Calu3 (cell line): ENCODE measurements at places on chromosomes 11 and 22. TPM values are rescaled to one million over a fixed set of nuclear protein-coding genes. Genes with fewer than 3 reads are reported as not detected.

MOV10L1 gene
- total RNA-seq, result not detected in 2 replicates

DNA sequence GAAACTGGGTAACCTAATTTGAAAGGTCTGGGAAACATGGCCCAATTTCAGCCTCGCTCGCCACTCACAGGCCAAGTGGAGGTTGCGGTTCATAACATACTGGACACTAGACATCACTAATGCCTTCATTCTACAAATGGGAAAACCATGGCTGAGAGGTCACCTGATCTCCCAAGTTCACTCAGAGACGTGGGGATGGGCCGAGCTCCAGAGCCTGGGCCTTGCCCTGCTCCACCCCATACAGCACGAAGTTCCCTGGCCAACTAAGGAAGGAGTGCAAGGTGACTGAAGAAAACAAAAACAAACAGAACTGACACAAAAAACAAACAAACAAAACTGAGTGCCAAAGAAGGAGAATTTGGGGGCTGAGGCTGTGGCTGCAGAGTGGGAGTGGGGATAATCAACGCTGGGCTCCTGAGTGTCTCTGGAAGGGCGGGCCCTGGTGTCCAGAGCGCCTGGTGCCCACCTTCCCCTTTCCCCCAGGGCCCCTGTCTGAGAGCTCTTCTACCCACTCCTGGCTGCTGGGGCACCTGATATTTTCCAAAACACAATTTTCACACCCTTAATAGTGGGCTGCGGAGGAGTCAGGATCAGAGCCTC is 46.5 kb upstream of the ADA2 start:
- DNase-seq, result no peak
- peaks cover 50% of the 10 kb centered on the region for H3K27me3 ChIP-seq
- H3K36me3 ChIP-seq, result no peaks in the 10 kb centered on the region
- H3K27ac ChIP-seq, result no peak overlapping the region
- H3K4me1 ChIP-seq, result peaks cover 7% of the 10 kb centered on the region

DNA sequence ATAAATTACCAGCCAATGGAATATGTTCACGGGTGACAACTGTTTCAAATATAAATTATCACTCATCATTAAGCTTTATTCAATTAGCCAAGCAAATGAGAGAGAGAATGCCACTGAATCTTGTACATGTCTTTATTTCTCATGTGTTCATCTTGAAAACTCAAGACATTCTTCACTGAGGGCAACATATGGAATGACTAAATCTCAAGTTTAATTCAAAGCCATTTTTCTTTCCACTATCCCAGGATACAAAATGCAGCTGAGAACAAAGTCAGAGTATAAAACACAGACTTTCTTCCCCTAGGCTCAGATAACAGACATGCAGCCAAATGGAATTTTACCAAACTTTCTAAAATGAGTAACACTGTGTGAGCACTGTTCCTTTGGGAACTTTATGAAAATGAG is 12.1 kb upstream of the BBOX1 start:
- no peak overlapping the region for H3K27ac ChIP-seq
- H3K27me3 ChIP-seq, result no peaks in the 10 kb centered on the region
- H3K4me1 ChIP-seq, result no peaks in the 10 kb centered on the region
- no peak for DNase-seq

- no peaks in the 10 kb centered on the region for H3K36me3 ChIP-seq
- H3K27me3 ChIP-seq, result no peaks in the 10 kb centered on the region
- H3K4me1 ChIP-seq, result no peaks in the 10 kb centered on the region
Observed at GRCh38 chr11:132692891-132693290, 839.4 kb downstream of the OPCML start.

SLC1A2 gene
- 0.37 and 0.40 TPM in 2 replicates for total RNA-seq

DNA sequence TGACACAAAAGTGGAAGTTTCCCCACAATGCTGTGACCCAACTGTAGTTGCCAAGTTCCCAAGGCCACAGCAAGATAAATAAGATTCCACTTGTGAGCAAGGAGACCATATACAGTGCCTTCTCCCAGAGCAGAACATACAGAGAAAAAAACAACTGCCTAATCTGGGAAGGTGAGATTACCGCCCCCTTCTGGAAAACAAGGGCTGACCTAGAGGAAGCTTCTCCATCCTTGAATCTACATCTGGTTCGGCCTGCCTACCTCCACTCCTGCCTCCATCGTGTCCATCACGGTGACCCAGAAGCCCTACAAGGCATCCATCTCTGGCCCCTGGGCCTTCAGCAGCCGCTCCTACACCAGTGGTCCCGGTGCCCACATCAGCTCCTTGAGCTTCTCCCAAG is 6.1 kb upstream of the RNASEH2C start:
- H3K4me1 ChIP-seq, result no peaks in the 10 kb centered on the region
- no peak overlapping the region for H3K27ac ChIP-seq
- H3K27me3 ChIP-seq, result peaks cover 12% of the 10 kb centered on the region
- no peak overlapping the region for H3K4me3 ChIP-seq
- no peaks in the 10 kb centered on the region for H3K36me3 ChIP-seq
- DNase-seq, result no peak

- no peaks in the 10 kb centered on the region for H3K27me3 ChIP-seq
- peaks cover 18% of the 10 kb centered on the region for H3K4me1 ChIP-seq
- H3K36me3 ChIP-seq, result no peaks in the 10 kb centered on the region
- DNase-seq, result no peak
Observed at GRCh38 chr11:23789200-23789853, 707.5 kb upstream of the LUZP2 start.

GRCh38 chr11:27871056-27871455 is 170.8 kb upstream of the BDNF start:
- H3K4me1 ChIP-seq, result peaks cover 7% of the 10 kb centered on the region
- H3K27ac ChIP-seq, result no peak overlapping the region
- H3K4me3 ChIP-seq, result no peak overlapping the region
- no peak for DNase-seq

GRCh38 chr22:42134100-42135020 is 3.8 kb upstream of the CYP2D6 start:
- peaks cover 8% of the 10 kb centered on the region for H3K4me1 ChIP-seq
- no peaks in the 10 kb centered on the region for H3K27me3 ChIP-seq
- H3K4me3 ChIP-seq, result no peak overlapping the region
- DNase-seq, result no peak
- no peak overlapping the region for H3K27ac ChIP-seq

GRM5 gene
- 8.3 and 9.2 TPM in 2 replicates for total RNA-seq

GAS2L1 gene
- 16.6 and 16.9 TPM in 2 replicates for total RNA-seq

GRCh38 chr11:96338910-96339705 is 3.9 kb downstream of the MAML2 start:
- DNase-seq, result no peak
- H3K27me3 ChIP-seq, result no peaks in the 10 kb centered on the region
- peak overlapping the region; percentile 70 for H3K27ac ChIP-seq
- H3K36me3 ChIP-seq, result peaks cover 49% of the 10 kb centered on the region

MUC5AC gene
- total RNA-seq, result 51.2 and 145 TPM in 2 replicates

GRCh38 chr11:112778091-112778876 is 182.9 kb upstream of the NCAM1 start:
- no peaks in the 10 kb centered on the region for H3K36me3 ChIP-seq
- no peak overlapping the region for H3K27ac ChIP-seq
- H3K4me1 ChIP-seq, result peaks cover 18% of the 10 kb centered on the region
- H3K27me3 ChIP-seq, result no peaks in the 10 kb centered on the region
- H3K4me3 ChIP-seq, result no peak overlapping the region

DNA sequence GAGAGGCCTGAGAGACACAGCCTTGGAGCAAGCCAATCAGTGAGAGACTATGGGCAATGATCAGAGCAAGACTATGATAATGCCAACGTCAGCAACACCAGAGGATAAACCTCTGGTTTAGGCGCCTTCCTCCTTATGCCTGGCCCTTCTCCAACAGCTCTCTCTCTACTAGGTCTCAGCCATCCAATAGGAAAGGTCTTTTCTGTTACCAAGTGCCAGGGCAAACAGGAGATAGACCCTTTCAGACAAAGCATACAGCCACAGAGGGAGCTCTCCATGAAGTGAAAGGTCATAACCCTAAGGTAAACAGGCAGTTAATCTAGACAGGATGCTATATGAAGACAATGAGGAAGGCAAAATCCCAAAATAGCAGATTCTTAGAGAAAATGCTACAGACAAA is 9.5 kb downstream of the STK33 start:
- H3K27me3 ChIP-seq, result peaks cover 15% of the 10 kb centered on the region
- no peak overlapping the region for H3K27ac ChIP-seq
- no peaks in the 10 kb centered on the region for H3K36me3 ChIP-seq
- H3K4me3 ChIP-seq, result no peak overlapping the region

DNA sequence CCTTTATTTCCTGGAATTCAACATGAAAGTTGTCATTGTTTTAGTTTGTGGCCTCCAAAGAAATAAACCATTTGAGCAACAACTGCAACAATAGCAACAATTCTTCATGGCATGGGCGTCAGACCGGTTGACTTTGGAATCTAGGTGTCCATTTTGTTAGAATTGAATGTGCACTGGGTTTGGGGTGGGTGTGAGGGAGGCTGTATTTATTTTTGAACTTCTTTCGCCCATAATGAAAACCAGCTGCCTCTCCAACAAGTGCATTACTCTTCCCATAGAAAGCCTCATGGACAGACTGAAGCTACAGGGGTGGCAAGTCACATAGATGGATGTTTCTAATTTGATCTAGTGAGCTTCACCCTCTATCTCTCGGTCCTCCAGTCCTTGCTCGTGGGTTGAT is 85.4 kb downstream of the ADAMTS15 start:
- no peak overlapping the region for H3K4me3 ChIP-seq
- H3K27ac ChIP-seq, result no peak overlapping the region

- H3K4me1 ChIP-seq, result peaks cover 1% of the 10 kb centered on the region
- H3K36me3 ChIP-seq, result no peaks in the 10 kb centered on the region
- H3K4me3 ChIP-seq, result no peak overlapping the region
- H3K27ac ChIP-seq, result no peak overlapping the region
- DNase-seq, result no peak
Observed at GRCh38 chr11:111367411-111368284, 11.4 kb downstream of the POU2AF1 start.

APOBEC3F gene
- total RNA-seq, result 22.2 and 24.1 TPM in 2 replicates

GRCh38 chr11:25309818-25310217 is 813.0 kb downstream of the LUZP2 start:
- no peak overlapping the region for H3K4me3 ChIP-seq
- no peaks in the 10 kb centered on the region for H3K36me3 ChIP-seq

C11orf87 gene
- total RNA-seq, result not detected in 2 replicates

GRCh38 chr11:293271-293851 is 4.4 kb downstream of the PGGHG start:
- no peaks in the 10 kb centered on the region for H3K4me1 ChIP-seq
- peaks cover 10% of the 10 kb centered on the region for H3K36me3 ChIP-seq
- no peak overlapping the region for H3K27ac ChIP-seq

GUCD1 gene
- 130 and 149 TPM in 2 replicates for total RNA-seq

DNA sequence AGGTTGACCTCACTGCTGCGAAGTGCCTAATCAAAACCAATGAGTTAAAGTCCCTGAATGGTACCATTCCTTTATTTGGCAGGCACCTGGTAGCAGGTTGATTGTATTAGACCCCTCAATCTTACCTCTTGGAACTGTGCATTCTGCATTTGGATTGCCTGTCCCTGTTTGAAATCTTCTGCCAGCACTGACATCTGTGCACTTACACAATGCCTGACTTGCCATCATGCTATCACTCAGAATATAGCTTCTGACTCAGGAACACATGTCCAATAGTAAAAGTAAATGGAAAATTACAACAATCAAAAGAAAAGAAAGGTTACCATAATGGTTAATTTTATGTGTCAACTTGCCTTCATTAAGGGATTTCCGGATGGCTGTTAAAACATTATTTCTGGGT is 366.0 kb upstream of the PDGFD start:
- H3K4me3 ChIP-seq, result no peak overlapping the region
- no peak overlapping the region for H3K27ac ChIP-seq
- H3K4me1 ChIP-seq, result no peaks in the 10 kb centered on the region
- H3K27me3 ChIP-seq, result no peaks in the 10 kb centered on the region
- H3K36me3 ChIP-seq, result no peaks in the 10 kb centered on the region

GRCh38 chr11:64037027-64037634 is 1.4 kb downstream of the FLRT1 start:
- no peak for DNase-seq
- no peak overlapping the region for H3K4me3 ChIP-seq
- peaks cover 5% of the 10 kb centered on the region for H3K36me3 ChIP-seq
- no peaks in the 10 kb centered on the region for H3K4me1 ChIP-seq
- no peak overlapping the region for H3K27ac ChIP-seq
- peaks cover 37% of the 10 kb centered on the region for H3K27me3 ChIP-seq

CCDC86 gene
- 51.5 and 58.2 TPM in 2 replicates for total RNA-seq

ARHGAP42 gene
- total RNA-seq, result 9.9 and 10.3 TPM in 2 replicates

MIOX gene
- total RNA-seq, result 0.45 TPM in 1 of 2 replicates, not detected in the other

- peaks cover 25% of the 10 kb centered on the region for H3K4me1 ChIP-seq
- no peak overlapping the region for H3K4me3 ChIP-seq
- no peak for DNase-seq
- no peak overlapping the region for H3K27ac ChIP-seq
- H3K36me3 ChIP-seq, result peaks cover 25% of the 10 kb centered on the region
- no peaks in the 10 kb centered on the region for H3K27me3 ChIP-seq
Observed at GRCh38 chr22:40400159-40400558, 29.8 kb downstream of the SGSM3 start.

MEI1 gene
- 0.68 and 0.83 TPM in 2 replicates for total RNA-seq
